ENCODE measurements at places on chromosomes 7 and 10.

DNA sequence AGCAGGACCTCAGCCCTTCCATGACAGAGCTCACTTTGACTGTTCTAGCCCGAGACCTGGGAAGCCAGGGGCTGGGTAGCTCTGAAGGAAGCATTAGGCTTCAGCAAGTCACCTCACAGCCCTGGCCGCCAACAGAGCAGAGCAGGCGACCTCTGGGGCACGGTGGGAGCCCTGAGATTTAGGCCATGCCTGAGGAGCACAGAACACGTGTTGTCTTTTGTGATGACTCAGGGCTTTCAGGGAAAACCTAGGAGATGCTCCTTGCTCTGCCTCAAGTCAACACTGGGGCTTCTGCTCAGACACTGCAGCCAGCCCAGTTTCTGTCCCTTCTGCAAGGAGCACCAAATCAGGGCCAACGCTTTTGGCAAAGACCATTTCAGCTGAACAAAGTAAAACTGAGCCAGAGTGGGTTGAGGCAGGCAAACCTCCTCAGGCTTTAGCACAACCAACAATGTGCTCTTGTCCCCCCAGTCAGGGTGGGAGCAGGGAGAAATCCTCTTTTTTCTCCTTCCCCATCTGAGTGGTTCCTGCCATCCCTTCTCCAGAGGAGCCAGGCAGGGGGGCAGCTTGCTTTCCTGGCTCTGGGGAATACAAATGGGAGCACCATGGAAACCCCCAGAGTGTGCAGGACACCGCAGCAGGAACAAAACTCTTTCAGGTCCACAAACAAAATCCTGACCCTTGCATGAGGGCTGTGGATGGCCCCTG is 14.4 kb downstream of the CAMK2G start:
- DNase-seq = no peak

DNA sequence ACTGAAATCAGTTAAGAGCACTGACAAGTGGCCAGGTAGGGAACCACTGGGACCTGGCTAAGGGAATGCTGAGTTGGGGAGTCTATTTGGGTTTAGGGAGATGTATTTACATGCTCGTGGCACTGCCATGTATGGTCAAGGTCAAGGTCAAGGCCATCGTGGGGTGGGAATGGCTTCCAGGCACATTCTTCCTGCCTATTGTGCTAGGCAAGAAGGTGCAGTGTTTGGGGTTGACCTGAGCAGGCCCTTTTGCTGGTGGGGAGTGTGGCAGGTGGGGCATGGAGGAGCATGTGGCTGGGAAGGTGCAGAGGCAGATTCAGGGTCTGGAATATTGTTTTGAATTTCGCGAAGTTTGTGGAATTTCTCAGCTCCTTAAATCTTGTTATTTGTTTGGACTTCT is 17.8 kb downstream of the FAM241B start:
- no peak for DNase-seq

- DNase-seq = no peak
Observed at GRCh38 chr7:12257582-12257981, 46.5 kb downstream of the TMEM106B start.

GRCh38 chr7:80047032-80047431 is 87.6 kb upstream of the GNAI1 start:
- DNase-seq = no peak

DNA sequence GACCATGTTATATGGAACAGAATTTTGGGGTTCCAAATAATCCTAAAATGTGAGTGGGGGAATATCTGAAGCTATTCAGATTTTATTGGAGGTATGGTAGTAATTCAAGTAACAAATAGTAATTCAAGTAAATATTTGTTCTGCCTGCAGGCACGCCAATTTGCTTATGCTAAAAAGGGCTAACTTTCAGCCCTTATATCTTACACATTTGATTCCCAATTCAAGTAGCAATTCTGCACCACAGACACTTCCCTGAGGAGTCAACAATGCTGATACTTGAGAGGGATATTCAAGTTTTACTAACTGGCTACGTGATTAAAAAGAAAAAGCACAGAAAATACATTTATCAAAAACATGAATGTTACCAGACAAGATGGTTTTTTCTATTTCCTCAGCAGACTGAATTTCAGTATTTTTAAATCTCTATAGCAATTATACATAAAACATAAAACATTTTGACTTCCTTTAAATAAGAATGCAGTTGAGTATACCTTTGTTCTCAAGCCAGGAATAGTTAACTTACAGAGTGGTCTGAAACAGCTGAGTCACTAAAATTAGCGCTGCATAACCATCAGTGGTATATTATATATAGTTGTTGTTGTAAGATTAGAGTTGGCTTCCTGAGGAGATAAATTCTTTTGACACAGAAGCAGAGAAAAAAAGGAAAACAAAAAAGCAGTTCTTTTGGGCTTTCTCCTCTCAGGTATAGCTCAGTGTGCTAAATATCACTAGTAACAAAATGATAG is 33.9 kb downstream of the MTPN start:
- DNase-seq = no peak

DNA sequence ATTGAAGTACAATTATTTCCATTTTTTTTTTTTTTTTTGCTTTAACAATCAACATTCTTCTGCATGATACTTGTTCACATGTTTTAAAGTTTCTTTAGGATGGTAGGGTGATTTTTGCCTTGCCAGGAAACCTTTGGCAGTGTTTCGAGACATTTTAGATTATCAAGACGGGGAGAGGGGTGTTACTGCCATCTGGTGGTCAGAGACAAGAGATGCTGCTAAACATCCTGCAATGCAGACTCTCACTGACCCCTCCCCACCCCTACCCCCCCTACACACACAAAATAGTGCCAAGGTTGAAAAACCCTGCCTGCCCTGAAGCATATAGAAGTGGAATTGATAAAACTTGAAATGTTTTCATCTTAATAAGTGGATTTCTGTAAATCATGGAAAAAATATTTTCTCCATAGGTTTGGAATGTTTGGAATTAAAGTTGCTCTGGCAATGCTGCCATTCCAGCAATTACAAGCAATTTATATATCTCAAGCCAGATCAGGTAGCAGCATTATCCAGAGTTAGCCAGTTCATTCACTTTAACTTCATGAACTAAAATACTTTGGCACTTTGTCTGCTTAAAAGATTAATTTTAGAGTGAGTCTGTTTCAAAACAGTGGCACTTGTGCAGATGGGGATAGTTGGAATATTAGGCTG is 62.1 kb downstream of the SDHAF3 start:
- DNase-seq = peak; percentile 17

GRCh38 chr10:43963793-43964425 is 315.2 kb upstream of the ZNF32 start:
- peak; percentile 13 for DNase-seq

GRCh38 chr10:77643795-77644468 is 6.3 kb upstream of the KCNMA1 start:
- no peak for DNase-seq

DNA sequence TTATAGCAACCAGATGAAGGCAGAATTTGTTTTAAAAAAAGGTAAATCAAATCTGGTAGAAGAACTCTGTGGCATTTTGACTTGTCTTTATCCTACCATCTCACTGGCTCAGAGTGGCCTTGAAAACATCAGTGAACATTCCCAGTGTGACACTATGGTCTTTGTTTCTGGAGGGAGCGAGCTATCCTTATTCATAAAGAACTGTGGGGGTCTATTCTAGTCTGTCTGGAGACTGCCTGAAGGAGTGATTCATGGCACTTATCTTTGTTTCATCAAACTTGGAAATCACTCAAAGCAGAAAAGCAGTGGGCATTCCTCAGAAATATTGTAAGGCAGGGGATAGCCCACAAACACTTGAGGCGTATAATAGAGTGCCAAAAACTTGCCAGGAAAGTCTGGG is 719.1 kb downstream of the PCDH15 start:
- no peak for DNase-seq

GRCh38 chr10:132232023-132232951 is 45.5 kb downstream of the DPYSL4 start:
- DNase-seq = no peak

GRCh38 chr7:133963629-133964028 is 163.5 kb upstream of the LRGUK start:
- no peak for DNase-seq
